ENCODE measurements at places on chromosomes 13 and 19. TPM values are rescaled to one million over a fixed set of nuclear protein-coding genes. Genes with fewer than 3 reads are reported as not detected.

- no peak overlapping the region for H3K27ac ChIP-seq
- H3K27me3 ChIP-seq: no peaks in the 10 kb centered on the region
- H3K4me3 ChIP-seq: no peak overlapping the region
- H3K4me1 ChIP-seq: no peaks in the 10 kb centered on the region
Observed at GRCh38 chr13:102863590-102863989, 17.8 kb downstream of the ERCC5 start.

DNA sequence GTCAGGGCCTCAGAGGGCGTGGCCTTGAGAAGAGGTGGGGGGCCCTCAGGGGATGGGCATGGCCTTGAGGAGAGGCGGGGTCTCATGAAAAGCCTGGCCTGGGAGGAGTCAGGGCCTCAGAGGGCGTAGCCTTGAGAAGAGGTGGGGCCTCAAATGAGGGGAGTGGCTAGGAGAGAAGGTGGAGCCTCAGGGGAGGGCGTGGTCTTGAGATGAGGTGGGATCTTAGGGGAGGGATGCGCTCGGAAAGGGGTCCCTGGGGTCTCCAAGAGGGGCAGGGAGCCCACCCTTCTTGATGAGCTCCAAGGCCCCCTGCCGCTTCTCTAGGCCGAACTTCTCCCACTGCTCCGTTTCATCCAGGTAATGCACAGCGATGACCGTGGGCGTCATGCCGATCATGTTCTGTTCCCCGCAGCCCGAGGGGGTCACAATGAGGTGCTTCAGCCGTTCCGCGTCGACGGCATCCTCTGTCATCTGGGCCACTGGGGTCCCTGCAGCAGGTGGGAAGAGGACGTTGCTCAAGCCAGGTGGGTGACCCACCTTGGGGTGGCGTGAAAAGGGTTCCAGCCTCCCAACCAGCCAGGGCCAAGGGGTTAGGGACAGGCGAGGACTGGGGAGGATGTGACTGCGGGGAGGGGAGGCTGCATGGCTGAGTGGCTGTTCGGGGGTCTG, 24.3 kb upstream of the TNFSF14 start:
- no peaks in the 10 kb centered on the region for H3K36me3 ChIP-seq
- no peaks in the 10 kb centered on the region for H3K4me1 ChIP-seq
- H3K27ac ChIP-seq: no peak overlapping the region
- DNase-seq: no peak

DMKN gene
- 197 TPM for polyA plus RNA-seq

OR7D2 gene
- 0.02 TPM for polyA plus RNA-seq

DNA sequence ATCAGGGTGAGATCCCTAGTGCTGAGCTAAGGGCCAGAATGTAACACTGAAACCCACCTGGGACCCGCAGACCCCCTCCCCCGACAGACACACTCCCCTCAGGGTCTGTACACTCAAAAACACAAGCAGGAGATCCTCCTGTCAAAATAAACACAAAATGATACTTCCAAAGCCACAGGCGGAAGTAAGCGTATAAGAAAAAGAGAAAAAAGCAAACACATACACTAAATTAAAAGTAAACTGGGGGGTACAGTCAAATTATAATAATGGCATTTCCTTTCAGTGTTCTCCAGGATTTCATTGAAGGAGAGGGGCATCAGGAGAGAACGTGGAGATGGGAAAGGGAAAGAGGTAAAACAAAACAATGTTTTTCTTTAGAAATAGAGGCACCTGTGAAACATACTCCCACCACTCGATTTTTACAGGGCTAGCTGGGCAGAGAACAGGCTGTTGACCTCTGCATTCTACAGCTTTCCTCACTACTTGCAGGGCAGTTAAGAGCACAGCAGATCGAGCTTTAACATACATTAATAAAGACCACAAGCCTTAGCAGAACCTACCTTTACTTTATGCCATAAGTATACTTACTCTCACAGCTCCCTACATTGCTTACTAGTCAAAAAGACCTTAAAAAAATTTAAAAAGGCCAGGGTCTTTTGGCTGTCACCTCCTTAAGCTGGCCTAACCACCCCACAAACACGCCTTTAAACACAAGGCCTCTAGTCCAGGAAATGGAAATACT, 5.3 kb downstream of the ZIC5 start:
- H3K27ac ChIP-seq: no peak overlapping the region
- DNase-seq: no peak
- H3K4me3 ChIP-seq: no peak overlapping the region
- H3K27me3 ChIP-seq: peaks cover 65% of the 10 kb centered on the region

- H3K4me1 ChIP-seq: no peaks in the 10 kb centered on the region
- no peaks in the 10 kb centered on the region for H3K27me3 ChIP-seq
- peak; percentile 61 for DNase-seq
Observed at GRCh38 chr19:10510301-10510802, 6.9 kb downstream of the S1PR5 start.

- H3K27ac ChIP-seq: no peak overlapping the region
- H3K4me3 ChIP-seq: no peak overlapping the region
- H3K36me3 ChIP-seq: no peaks in the 10 kb centered on the region
- no peak for DNase-seq
Observed at GRCh38 chr13:107076801-107077200, 508.9 kb upstream of the ARGLU1 start.

CGB3 gene
- polyA plus RNA-seq: not detected

CGB1 gene
- polyA plus RNA-seq: not detected

MAST1 gene
- polyA plus RNA-seq: 5.8 TPM

GRCh38 chr13:66657165-66657881, 572.8 kb downstream of the PCDH9 start:
- no peaks in the 10 kb centered on the region for H3K36me3 ChIP-seq
- no peak overlapping the region for H3K4me3 ChIP-seq
- no peak overlapping the region for H3K27ac ChIP-seq
- DNase-seq: peak; percentile 53

CGB2 gene
- polyA plus RNA-seq: not detected

DNA sequence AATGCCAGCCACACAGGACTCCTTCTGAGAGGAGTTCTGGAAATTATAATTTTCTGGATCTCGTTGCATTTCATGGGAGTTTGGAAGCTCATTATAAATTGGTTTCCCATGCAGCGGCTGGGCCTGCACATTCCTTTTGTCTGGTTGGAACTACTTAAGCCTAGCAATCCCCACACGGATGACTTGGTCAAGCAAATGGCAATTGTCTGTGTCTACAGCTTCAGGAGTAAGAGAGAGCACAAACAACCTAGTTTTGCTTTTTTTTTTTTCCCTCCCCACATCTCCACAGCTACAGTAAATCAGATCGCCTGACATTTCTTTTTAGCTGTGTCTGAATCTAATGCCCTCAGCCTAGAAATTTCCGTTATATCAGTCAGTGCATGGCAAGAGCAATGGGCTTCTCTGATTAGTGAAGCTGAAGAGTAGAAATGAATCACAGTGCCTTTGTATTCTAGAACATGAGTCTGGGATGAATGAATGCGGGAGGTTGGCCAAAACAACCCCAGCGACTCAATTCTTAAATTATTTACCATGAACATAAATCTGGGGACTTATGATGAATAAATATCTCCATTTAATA, 15.1 kb downstream of the PCDH8 start:
- H3K4me3 ChIP-seq: no peak overlapping the region
- H3K27me3 ChIP-seq: peaks cover 4% of the 10 kb centered on the region
- H3K36me3 ChIP-seq: no peaks in the 10 kb centered on the region
- no peak for DNase-seq

- DNase-seq: no peak
- peak overlapping the region; percentile 94 for H3K27ac ChIP-seq
- peak overlapping the region; percentile 70 for H3K4me3 ChIP-seq
- no peaks in the 10 kb centered on the region for H3K36me3 ChIP-seq
- no peaks in the 10 kb centered on the region for H3K27me3 ChIP-seq
- H3K4me1 ChIP-seq: no peaks in the 10 kb centered on the region
Observed at GRCh38 chr19:36215276-36216123, 594 bp downstream of the ZNF146 start.

TRAPPC6A gene
- polyA plus RNA-seq: 37.9 TPM

DNA sequence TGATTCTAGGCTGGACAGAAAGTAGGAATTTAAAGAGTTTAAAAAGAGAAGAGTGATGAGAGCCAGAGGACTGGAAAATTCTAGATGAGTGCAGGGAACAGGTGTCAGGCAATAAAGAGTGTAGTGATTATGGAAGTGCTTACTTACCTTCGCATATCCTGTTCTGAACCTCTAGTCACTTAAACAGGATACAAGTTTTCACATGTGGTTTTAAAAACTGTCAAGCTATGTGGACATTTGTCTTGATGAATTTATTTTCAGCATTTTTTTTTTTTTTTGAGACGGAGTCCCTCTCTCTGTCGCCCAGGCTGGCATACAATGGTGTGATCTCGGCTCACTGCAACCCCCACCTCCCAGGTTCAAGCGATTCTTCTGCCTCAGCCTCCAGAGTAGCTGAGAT, 34.3 kb upstream of the IL17D start:
- H3K36me3 ChIP-seq: no peaks in the 10 kb centered on the region
- H3K27me3 ChIP-seq: no peaks in the 10 kb centered on the region
- no peak overlapping the region for H3K4me3 ChIP-seq
- no peak overlapping the region for H3K27ac ChIP-seq
- DNase-seq: no peak
- H3K4me1 ChIP-seq: no peaks in the 10 kb centered on the region

DNA sequence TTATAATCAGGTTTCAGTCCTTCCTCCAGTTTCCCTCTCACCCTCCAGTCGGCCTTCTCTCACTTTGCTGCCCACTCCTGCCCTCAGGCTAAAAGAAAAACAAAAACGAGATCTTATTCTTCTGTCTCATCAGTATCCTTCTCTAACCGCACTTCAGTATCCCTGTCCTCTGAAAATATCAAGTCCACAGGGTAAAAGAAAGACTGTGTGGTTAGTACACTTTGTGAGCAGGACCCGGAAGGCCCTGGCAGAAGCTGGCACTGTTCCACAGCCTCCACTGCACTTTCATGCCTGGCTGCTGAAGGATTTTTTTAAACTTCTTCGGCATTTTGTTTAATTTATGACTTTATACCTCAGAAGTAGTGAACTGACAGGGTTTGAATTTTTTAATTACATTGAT, 51.8 kb downstream of the TM9SF2 start:
- H3K4me3 ChIP-seq: no peak overlapping the region
- H3K27ac ChIP-seq: no peak overlapping the region
- no peaks in the 10 kb centered on the region for H3K27me3 ChIP-seq
- DNase-seq: no peak

- no peaks in the 10 kb centered on the region for H3K4me1 ChIP-seq
- peak within 1 kb of the TSS; percentile 58 for H3K4me3 ChIP-seq
- no peaks in the 10 kb centered on the region for H3K27me3 ChIP-seq
- H3K36me3 ChIP-seq: no peaks in the 10 kb centered on the region
Observed at GRCh38 chr19:56393119-56394012, at the start of gene ZNF582. TSS of gene ZNF582 (minus strand) at chr19:56393534. CDS start at chr19:56391752, 1,782 bp downstream.

DNA sequence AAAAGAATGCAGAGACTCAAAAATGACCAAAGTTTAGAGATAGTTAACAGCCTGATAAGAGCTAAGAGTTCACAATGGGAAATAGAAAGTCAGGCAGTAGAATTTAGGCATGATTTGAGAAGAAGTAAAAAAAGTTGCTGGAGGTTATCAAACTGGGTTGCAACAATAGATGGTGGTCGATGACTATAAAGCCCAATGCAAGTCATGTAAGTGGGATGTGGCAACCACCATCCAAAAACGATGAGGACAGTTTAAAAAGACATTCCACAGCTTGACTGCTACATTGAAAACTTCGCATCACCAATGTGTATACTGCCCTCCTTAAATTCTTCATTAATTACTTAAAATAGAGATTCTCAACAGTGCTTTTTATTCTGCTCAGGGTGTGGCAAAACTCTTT, 19.7 kb downstream of the ELF1 start:
- H3K4me1 ChIP-seq: peaks cover 60% of the 10 kb centered on the region
- H3K4me3 ChIP-seq: no peak overlapping the region
- H3K27ac ChIP-seq: no peak overlapping the region
- no peaks in the 10 kb centered on the region for H3K27me3 ChIP-seq
- no peak for DNase-seq
- no peaks in the 10 kb centered on the region for H3K36me3 ChIP-seq

GNG8 gene
- polyA plus RNA-seq: not detected

GRCh38 chr19:38319421-38320258, at the start of gene KCNK6:
TSS of gene KCNK6 (plus strand) at chr19:38319845. CDS start at chr19:38319951, 106 bp downstream.
- H3K27ac ChIP-seq: peak within 1 kb of the TSS; percentile 53
- H3K27me3 ChIP-seq: no peaks in the 10 kb centered on the region
- peak; percentile 52 for DNase-seq

DNA sequence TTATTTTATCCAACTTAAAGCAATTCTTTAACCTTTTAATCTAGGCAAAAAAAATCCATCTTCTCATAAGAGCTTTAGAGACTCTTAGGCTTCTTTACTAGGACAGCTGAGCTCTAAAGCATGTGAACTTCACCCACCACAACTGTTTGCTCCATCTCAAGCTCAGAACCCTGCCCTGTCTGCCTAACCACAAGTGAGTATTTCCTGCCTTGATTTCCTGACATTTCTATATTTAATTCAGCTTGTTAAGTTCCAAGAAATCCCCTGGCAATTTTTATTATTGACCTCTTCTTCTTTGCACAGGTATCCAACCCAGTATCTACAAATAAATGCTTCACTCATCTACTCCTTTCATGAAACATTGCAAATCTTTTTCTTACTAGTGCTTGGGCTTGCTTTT, 21.1 kb upstream of the CEACAM21 start:
- H3K27me3 ChIP-seq: peaks cover 2% of the 10 kb centered on the region
- H3K27ac ChIP-seq: no peak overlapping the region
- H3K4me3 ChIP-seq: no peak overlapping the region
- H3K36me3 ChIP-seq: no peaks in the 10 kb centered on the region
- H3K4me1 ChIP-seq: no peaks in the 10 kb centered on the region
- no peak for DNase-seq

DNA sequence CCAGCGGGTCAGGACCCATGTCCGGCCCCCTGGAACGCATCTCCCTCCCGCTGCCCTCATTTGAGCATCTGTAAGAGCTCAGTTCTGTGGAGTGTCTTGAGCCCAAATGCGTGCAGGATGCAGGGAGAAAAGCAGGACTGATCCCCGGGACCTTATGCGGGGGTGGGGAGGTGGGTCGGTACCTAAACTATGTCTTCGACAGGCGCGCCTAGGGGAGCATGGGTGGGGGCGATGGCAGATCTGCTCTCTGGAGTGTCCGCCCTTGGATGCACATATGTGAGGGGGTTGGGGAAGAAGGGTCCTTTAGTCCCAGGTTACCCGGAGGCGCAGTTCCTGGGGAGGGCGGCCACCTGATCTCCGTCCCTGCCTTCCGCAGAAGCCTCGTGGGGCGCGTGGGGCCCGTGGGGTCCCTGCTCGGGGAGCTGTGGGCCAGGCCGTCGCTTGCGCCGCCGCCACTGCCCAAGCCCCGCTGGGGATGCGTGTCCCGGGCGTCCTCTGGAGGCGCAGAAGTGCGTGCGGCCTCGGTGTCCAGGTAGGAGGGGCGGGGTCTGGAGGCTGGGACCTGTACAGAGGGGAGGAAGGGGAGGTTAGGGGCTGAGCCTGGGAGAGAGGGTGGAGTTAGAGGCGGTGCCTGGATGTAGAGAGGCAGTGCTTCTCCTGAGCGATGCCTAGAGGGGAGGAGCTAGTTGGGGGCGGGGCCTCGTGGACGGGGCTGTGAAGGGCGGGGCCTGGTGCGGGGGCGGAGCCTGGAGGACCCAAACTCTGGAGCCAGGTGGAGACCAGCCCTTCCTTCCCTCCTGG, 2.9 kb downstream of the CILP2 start:
- H3K4me1 ChIP-seq: peaks cover 15% of the 10 kb centered on the region
- no peaks in the 10 kb centered on the region for H3K36me3 ChIP-seq
- no peak overlapping the region for H3K27ac ChIP-seq
- DNase-seq: no peak
